ENCODE measurements at places on chromosomes 12 and 14. TPM values are rescaled to one million over a fixed set of nuclear protein-coding genes. Genes with fewer than 3 reads are reported as not detected.

The VDR gene
- total RNA-seq = 182 TPM

The GPR132 gene
- total RNA-seq = 49.5 TPM

The ACSS3 gene
- not detected for total RNA-seq

The KRT73 gene
- not detected for total RNA-seq

The CEBPE gene
- total RNA-seq = not detected

The CYP27B1 gene
- total RNA-seq = 14.7 TPM

The SLC41A2 gene
- total RNA-seq = 16.8 TPM

The OAS2 gene
- 44.6 TPM for total RNA-seq

The MTA1 gene
- 99.4 TPM for total RNA-seq

The CIROP gene
- total RNA-seq = not detected

The IL26 gene
- total RNA-seq = 66.8 TPM

The LRP6 gene
- total RNA-seq = 3.9 TPM

The CHMP4A gene
- 69.8 TPM for total RNA-seq

The STYK1 gene
- total RNA-seq = 0.17 TPM

The NUBPL gene
- 6.7 TPM for total RNA-seq

The PRR13 gene
- 193 TPM for total RNA-seq

The PELI2 gene
- total RNA-seq = 2.3 TPM

The TTC6 gene
- total RNA-seq = not detected

The SMCO2 gene
- total RNA-seq = 0.41 TPM

The OR6C2 gene
- total RNA-seq = not detected

The LRRC10 gene
- not detected for total RNA-seq

The SIRT4 gene
- total RNA-seq = 4.1 TPM

The PPFIA2 gene
- total RNA-seq = not detected

Data from activated T-helper 17 cell treated with anti-CD3 and anti-CD28 coated beads, Interleukin-2, amount 50 U/mL, for 72 hours (primary cell).